T-helper 17 cell (primary cell): ENCODE measurements at places on chromosomes 1 and 21.

DNA sequence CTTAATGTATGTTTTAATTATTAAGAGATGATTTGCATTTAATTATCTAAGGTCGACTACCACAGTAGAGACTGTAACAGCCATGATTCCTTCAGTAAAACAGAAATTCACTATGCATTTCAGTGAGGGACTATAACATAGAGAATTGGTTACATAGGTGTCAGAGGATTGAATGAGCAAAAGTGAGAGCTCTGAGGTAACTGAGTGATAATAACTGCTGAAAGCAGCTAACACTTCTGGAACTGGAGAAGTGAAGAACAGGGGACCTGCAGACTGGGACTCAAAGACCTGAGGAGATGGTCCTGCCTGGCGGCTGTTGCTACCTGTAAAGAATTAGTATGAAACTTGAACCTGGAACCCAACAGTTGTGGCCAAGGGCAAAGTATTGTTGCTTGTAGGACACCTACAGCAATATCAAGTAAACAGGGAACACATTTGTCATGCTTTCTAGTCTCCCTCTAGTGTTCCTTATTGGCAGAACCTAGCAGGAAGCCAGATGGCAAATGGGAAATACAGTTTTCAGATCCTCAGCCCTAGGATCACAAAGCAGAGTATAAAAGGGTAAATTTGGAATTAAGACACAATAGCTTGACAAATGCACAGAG lies 110.6 kb downstream of the HS2ST1 start:
- DNase-seq = no peak

DNA sequence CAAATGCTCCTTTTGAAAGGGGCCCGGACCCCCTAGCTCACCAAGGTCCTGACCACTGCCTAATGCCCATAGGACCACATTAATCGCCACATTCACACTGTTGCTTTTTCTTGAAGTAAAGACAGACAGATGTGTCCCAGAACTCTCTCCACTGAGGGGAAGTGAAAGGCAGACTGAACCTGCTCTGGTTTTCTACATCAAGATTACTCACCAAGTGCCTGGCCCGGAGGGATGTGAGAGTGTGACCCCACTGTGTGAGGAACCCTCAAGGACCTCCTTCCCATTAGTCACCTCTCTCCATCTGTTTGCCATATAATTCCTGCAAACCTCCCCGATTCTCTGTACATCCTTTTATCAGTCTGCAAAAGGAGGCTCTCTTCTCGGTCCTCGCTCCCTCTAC lies 381.5 kb downstream of the OMA1 start:
- DNase-seq = no peak

- no peak for DNase-seq
Measured at GRCh38 chr21:22342889-22343288, 1344.7 kb downstream of the NCAM2 start.

- no peak for DNase-seq
Measured at GRCh38 chr21:29538115-29538514, 239.4 kb downstream of the BACH1 start.

GRCh38 chr1:157751283-157751682 lies 25.6 kb downstream of the FCRL2 start:
- no peak for DNase-seq

- DNase-seq = no peak
Measured at GRCh38 chr1:201782353-201782752, 46.6 kb upstream of the IPO9 start.

DNA sequence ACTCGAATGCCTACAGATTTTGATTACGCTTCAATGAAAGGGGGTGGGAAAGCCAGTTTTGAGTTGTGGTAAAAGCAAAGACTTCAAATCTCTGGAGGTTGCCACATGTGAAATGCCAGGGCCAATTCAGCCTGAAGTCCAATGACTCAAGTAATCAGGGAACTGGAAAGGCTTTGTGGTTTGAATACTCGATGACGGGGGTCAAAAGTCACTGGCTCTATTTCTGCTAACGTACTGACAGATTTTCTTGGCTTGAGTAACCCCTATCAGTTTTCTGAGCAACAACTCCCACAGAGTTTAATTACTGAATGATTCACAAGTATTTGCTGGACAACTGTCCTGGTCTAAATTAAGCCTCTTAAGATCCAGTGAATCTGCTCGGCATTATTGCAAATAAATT lies 152.2 kb downstream of the SIPA1L2 start:
- no peak for DNase-seq

DNA sequence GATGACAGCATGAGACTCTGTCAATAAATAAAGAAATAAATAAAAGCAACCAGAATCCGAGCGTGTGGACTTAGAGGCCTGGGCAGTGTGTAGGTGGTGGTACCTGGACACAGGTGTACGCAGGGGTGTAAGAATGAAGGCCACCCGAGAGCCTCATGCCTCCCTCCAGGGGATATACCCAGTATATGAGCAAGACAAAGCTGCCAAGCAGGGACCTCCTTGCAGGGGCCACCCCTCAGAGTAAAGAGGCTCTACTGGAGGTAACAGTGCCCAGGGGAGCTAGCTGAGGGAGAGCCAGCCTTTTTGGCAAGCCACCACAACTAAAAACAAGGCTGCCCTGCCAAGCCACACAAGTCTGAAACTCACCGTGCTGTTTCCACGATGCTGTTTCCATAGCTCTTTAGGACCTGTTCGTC lies 179.2 kb upstream of the RAB4A start:
- no peak for DNase-seq

DNA sequence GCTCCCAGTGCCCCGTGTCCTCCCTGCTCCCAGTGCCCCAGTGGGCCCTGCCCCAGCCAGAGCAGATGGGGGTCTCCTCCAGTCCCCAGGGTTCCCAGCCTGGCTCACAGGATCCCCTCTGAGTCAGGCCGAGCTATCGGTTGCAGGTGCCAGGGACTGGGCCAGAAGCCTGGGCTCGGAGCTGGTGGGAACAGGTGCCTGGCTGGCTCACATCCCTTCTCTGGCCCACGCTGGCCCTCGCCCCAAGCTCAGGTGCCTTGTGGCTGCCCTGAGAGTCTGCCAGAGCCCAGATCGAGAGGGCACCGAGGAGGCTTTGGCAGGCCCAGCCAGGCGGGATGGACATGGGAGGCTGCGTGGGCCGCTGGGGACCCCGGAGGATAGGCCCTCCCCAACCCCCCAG lies 18.9 kb downstream of the PLCH2 start:
- DNase-seq = no peak

DNA sequence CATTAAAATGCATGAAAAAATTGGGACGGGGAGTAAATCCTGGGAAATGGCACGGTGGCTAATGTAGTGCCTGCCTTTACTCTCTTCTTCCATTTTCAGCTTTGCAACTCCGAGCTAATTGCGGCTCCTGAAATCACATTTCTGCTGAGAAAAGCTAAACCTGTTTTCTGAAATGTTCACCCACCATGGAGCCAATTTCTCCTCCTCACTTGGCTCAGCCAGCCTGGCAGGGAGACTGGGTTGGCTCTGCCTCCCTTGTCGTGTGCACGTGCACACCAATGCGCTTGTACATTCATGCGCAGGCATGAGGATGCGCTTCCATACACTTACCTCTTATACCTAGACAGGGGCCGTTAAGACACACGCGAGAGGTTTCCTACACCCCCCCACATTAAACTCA lies 165.4 kb downstream of the PLXNA2 start:
- DNase-seq = no peak

DNA sequence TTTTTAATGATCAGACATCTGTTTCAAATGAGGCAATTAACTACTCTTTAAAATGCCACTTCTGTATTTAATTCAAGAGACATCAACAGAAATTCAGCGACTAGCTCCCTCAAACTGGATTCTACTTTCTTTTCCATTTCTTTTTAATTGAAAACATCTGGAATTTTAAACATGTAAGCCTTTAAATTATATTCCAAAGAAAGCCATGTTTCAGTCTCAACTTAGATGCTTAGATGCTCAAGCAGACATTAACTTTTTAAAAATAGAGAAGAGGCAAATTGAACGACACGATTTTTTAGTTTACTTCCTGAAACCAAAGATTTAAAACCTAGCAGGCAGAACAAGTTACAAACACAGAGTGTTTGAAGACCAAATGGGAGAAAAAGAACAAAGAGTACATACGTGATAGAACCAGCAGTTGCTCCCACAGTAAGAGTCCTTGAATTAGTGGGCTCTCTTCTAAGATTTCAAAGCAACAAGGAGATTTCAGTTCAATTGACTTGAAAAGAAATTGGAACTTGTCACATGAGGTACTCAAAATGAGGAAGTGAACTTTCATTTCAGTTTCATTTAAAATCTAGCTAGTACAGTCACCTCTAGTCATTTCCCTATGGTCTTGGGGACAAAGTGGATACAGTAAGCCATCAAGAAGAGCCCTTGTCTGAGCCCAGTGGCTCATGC lies at the start of gene CTSS:
TSS of gene CTSS (minus strand) at position 483 of the 681 bp plus-strand sequence. CDS start 1,015 bp downstream, outside the sequence.
- no peak for DNase-seq

- DNase-seq = no peak
Measured at GRCh38 chr21:41752231-41752681, 14.6 kb downstream of the RIPK4 start.

DNA sequence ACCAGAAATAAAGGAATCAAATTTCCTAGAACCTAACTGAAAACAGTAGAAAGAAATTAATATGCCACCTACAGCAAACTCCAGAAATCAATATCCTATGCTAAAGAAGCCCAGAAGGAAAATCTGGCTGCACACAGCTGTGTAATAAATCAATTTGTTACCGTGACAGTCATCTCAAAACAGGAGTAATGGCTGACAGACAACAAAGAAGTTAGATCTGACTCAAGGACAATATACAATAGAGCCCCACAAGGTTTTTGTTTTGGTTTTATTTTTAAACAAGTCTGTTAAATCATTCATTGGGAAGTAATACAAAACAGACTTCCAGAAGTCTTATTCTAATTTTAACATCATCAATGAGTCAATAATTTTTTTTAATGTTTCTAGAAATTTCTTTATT lies 168.4 kb downstream of the RERE start:
- no peak for DNase-seq

- peak; percentile 36 for DNase-seq
Measured at GRCh38 chr21:36134803-36135390, at the start of gene CBR3. CBR3 (plus strand) TSS chr21:36135079; CDS start chr21:36135193, 114 bp downstream.

- no peak for DNase-seq
Measured at GRCh38 chr21:17343055-17343454, 169.8 kb upstream of the CXADR start.

GRCh38 chr21:33760641-33761440 lies 118.5 kb downstream of the ITSN1 start:
- DNase-seq = no peak

DNA sequence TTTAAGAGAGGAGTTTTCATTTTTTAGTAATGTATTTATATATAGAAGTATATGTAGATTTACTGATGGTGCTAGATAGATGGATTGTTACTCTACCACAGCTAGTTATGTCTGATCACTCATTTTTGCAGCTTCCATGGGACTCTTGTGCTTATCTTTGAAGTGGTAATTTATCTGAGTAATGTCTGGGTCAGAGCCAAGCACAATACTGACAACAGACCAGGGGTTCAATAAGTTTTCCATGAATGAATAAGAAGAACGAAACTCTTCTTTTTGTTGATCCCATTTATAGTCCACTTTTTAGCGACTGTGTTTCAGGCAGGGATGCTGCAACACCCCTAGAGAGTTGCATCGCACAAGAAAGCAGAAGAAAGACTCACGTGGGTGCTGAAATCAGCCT lies 935.2 kb downstream of the PLA2G4A start:
- no peak for DNase-seq

DNA sequence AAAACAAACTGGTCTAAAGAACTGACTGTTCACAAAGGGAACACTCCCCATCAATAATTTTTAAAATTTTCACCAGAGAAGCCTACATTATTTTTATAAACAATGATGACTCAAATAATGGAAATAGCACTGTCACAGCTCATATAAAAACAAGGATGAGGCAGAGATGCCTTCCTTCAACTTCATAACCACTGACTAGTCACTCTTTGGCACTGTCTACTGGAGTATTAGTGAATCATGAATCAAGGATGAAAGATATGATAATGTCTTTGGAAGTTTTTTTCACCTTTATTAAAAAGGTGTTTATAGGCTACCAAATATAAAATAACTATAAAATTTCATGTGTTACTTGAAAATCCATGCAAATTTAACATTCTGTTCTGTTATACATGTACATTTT lies 316.9 kb downstream of the VAV3 start:
- no peak for DNase-seq

- no peak for DNase-seq
Measured at GRCh38 chr1:225996946-225997545, 2.1 kb downstream of the SDE2 start.

DNA sequence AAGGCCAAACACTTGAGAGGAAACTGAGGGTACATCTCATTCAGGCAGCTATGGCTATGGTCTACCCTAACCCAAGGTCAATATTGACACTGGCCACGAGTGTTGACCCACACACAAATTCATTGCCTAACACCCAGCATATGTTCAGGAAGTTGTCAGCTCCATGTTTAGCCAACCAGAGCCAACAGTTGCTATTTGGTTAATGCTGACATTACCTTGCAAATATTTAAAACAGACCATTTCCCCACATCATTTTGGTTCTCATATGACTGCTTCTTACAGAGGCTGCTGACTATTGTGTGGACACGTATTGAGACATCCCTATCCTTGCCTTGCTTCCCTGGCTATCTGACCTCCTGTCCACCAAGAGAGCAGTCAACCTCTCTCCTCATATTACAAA lies 97.3 kb downstream of the LMX1A start:
- no peak for DNase-seq

GRCh38 chr1:79785561-79785960 lies 779.0 kb upstream of the ADGRL4 start:
- DNase-seq = no peak

- no peak for DNase-seq
Measured at GRCh38 chr1:153220606-153221303, 3.4 kb downstream of the PRR9 start.

DNA sequence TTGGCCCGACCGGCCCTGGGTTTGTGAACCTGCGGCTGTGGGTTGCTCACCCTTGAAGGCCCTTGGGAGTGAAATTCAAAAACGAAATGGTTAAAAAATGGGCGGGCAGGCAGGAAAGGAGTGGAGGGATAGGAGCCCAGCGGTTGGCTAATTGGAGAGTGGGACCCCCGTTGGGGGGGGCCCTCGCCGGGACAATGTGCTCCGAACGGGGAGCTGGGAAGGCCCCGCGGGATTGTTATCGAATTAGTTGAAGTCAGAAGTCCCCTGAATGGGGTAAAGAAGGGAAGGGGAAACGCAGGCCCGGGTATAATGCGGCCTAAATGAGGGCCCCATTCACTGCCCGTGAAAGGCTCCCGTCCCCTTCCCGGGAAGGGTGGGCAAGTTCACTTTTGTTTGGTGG lies 135.7 kb downstream of the PRDM16 start:
- no peak for DNase-seq

- no peak for DNase-seq
Measured at GRCh38 chr1:67863637-67864036, 30.4 kb upstream of the GNG12 start.

DNA sequence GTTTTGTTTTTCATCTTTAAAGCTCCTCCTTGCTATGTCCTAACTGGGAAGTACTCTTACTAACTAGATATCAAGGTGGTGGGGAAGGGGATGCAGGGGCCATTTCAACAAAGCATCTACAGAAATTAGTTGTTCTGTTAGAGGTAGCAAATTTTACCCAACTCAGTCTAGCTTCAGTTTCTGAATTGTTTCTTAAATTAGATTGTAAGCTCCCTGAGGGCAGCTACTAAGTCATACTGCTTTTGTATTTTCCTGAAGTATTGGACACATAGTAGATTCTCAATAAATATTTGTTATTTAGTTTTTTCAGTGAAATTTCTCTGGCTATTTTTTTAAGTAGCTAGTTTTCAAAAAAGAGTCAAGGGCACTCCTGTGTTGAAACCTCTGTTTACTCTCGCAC lies 1.8 kb downstream of the UBAP2L start:
- no peak for DNase-seq

- DNase-seq = no peak
Measured at GRCh38 chr1:169680377-169681019, 30.9 kb downstream of the SELL start.

GRCh38 chr1:204130178-204130577 lies 21.7 kb downstream of the ETNK2 start:
- no peak for DNase-seq
